ENCODE measurements at places on chromosomes 11 and 22.

GRCh38 chr22:28953976-28954880 lies 70.9 kb downstream of the ZNRF3 start:
- no peak for DNase-seq

- no peak for DNase-seq
Observed at GRCh38 chr11:66335531-66336233, 552 bp downstream of the RIN1 start.

- no peak for DNase-seq
Observed at GRCh38 chr22:32579529-32580220, 105.1 kb downstream of the FBXO7 start.

GRCh38 chr22:35604621-35605368 lies 12.3 kb downstream of the MB start:
- no peak for DNase-seq

DNA sequence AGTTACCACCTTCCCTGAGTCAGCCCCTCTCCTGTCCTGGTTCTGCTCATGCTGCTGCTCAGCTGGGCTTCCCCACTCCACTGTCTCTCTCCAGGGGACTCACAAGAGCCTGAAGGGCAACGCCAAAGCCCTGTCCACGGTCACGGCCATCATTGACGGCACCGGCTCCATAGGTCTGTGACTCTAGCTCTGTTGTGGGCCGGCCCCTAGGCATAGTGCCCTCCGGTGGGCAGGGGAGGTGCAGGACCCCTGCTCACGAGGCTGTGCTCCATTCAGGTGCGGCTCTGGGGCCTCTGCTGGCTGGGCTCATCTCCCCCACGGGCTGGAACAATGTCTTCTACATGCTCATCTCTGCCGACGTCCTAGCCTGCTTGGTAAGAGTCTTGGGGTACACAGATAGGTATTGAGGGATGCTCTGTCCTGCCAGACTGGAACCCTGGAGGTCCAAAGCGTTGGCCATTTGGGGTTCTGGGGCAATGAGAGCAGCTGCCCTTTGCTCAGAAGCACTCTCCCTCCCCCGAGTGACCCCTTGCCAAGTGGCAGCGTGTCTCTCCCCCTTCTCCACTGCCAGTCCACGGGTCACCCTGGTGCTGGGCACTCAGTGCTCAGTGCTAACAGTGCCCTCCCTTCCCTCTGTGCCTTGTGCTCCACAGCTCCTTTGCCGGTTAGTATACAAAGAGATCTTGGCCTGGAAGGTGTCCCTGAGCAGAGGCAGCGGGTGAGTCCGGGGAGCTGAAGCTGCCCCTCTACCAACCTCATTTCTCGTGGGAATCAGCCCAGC lies 22.4 kb downstream of the SLC37A2 start:
- no peak for DNase-seq

- DNase-seq: no peak
Observed at GRCh38 chr11:59553323-59553722, 42.0 kb downstream of the OR4D9 start.

DNA sequence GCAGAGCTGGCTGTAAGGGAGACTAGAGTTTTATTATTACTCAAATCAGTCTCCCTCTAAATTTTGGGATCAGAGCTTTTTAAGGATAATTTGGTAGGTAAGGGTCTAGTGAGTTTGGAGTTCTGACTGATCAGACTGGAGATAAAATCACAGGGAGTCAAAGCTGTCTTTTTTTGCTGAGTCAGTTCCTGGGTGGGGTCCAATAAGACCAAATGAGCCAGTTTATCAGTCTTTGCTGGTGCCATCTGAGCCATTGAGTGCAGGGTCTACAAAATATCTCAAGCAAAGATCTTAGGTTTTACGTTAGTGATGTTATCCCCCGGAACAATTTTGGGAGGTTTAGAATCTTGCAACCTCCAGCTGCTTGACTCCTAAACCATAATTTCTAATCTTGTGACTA lies 935.1 kb upstream of the RAG2 start:
- no peak for DNase-seq

DNA sequence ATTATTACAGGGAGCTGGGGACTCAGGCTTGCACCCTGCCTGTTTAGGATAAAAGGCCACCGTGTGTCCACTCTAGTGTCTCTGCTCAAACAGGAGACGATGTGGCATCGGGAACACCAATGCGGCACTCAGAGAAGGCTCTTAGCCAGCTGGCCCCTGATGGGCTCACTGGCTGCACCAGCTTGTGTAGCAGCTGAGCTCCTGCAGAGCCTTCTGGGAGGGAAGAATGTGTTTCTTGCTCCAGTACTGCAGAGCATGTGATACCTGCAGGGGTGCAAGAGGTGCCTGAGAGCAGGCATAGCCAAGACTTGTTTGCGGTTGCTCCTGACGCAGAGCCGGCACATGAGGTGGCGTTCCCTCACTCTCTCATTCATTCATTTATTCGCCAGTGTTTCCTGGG lies 44.4 kb upstream of the KCNQ1OT1 start:
- DNase-seq: no peak

DNA sequence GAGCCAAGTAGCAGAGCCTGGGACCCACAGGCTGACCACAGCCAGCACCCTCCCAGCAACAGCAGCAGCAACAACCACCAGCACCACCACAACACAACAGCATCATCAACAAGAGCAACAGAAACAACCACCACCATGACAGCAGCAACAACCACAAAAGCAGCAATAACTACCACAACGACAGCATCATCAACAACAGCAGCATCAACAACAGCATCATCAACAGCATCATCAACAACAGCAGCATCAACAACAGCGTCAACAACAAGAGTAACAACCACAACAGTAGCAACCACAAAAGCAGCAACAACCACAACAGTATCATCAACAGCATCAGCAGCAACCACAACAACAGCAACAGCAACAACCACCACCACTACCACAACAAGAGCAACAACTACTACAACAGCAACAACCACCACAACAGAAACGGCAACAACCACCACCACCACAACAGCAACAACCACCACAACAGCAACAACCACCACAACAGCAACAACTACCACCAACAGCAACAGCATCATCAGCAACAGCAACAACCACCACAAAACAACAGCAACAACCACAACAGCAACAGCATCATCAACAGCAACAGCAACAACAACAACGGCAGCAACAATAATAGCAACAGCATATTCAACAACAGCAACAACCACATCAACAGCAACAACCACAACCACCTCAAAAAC lies 22.1 kb upstream of the FGF3 start:
- DNase-seq: no peak

- no peak for DNase-seq
Observed at GRCh38 chr11:103681855-103682254, 354.6 kb upstream of the DDI1 start.

DNA sequence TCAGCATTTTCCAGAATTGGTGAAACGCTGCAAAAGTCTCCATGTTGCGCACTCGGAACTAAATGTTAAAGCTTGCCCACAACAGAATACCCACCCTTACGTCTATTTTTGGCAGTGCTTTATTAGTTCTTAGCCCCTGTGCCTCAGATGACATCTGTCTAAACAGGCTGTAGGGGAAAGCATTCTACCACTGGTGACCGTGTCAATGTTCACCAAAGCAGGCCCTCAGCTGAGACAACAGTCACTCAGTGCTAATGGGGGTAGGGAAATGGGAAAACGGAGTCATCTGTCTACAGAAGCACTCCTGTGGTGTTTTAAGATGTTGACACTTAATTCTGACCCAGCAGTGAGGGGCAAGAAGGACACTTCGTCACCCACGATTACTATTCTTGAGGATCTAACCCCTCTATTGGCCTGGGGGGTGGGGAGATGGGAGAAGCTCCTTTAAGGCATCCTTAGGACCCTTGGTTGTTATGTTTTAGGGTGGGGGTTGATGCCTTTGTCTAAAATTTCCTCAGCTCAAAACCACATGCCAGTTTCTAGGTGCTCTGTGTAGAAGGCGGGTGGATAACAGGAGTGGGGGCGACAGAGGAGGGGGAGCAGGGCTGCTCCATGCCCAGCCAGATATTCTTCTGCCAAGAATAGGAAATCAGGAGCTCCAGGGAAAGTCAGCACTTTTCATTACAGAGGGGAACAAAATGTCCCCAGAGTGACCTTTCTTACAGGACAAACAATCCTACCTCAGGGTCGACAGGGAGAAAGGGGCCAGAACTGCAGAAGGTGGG lies 15.6 kb upstream of the MFRP start:
- no peak for DNase-seq

DNA sequence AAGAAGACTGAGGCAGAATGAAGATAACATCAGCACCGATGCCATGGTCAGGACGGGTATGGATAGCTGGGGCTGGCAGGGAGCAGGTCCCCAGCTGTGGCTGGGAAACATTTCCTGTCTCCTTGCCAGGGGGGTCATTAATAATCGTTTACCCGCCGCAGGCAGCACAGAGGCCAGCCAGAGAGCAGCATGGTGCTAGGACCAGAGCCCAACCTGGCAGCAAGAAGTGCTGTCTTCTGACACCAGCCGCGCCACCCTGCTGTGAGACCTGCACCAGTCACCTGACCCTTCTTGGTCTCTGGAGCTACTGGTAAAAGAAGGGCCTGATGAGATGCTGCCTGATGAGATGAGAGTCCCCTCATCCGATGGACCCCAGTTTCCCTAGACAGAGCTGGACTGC lies 36.3 kb downstream of the PDE2A start:
- no peak for DNase-seq

DNA sequence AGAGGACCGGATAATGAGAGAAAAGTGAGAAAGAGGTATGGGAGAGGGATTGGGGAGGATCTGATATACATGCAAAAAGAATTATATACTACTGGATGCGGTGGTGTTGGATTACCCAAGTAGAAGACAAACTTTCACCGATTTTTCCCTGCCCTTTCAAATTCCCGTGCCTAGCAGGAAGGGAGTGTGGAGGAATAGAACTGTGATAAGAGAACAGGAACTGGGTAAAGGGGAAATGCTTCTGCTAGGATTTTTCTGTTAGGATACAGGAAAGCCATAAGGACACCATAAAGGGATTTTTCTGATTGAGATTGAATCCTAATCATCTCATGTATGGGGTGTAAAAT lies 480 bp upstream of the MTMR2 start:
- DNase-seq: no peak

DNA sequence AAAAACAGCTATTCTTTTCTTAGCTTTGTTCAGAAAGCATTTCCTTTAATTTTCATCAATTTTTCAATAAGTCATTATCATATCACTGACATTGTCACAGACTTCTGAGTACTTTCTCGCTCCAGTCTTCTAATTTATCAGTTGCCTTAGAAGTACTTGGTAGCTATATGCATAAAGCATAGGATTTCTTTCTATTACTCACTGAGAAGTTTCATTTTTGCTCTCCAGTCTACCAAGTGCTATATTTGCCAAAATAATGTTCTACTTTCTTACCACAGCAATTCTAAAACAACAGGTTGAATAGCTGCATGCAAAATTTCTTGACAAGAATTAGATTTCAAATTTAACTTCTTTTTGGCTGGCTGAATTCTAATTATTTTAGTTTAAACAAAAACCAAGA lies 116.3 kb downstream of the STK33 start:
- DNase-seq: no peak

DNA sequence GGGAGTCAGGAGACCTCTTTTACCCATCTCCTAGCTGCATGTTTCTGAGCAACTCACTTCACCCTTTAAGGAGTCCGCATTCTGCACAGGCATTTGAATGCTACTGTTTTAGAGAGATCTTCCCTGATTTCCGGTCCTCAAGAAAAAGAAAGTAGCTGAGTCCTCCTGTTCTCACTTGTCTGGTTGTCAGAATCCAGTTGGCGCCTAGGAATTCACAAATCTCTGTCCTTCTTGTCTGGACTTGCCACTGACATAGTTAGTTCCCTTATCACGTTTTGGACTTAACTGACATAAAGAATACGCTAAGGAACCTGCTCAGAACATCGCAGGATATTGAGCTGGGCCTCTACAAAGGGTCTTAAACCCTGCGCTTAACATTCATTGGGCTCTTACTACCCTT lies 61.3 kb upstream of the OR5P2 start:
- no peak for DNase-seq

DNA sequence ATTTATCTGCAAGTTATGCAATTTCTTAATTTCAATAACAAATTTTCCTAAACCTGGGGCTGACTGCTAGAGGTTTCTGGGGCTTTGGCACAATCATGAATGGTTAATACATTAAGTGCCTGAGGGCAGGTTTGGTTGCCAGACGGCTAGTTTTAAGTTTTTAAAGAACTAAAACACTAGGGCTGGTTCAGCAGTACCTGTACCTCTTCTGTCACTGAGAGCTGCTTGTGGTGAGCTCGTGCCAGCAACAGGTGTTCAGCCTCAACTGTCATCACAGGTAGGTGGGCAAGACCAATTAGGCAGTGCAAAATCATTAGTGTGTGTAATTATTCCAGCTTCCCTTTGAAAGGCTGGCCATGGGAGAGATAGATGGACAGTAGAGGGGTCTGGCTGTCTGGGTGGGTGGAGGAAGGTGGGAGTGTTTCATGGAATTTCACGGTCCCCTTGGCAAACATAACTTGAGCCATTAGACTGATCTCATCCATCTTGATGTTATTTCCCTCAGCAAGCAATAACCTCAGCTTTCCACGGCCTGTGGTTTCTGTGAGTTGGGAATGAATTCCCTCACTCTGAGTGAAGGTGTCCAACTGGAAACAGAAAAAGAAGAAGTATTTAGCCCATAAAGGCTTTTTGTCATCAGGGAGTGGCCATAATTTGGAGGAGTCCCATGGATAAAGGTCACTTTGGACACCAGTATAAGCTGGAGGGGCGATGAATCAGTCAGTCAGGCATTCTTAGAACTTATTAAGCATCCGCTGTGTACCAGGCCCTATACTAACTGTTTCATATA lies 114.8 kb downstream of the SNX19 start:
- no peak for DNase-seq

DNA sequence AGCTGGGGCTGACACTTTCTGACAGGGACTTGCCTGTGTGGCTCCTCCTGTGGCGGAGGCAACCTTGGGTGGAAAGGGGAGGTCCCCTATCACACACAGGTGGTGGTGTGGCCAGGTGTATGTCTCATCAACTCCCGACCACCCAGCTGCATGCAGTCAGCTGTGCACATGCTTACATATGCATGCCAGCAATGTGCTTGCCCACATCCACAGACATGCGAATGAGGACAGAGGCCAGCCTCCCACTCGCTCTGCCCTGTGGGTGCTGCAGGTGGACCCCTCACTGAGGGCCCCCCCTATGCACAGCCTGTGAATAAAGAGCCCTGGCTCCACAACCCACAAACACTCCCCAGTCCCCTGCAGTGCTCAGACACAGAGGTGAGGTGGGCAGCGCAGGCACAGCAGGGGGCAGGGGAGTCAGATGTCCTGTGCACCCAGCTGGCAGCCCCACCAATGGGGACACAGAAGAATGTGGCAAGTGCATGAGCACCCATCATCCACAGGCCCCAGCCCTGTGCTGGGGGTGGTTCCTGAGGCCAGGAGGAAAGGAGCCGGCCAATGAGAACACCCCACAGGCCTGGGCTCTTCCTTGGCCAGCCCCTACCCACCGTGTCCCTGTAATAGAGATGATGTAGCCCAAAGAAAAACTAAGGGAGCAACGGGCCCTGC lies 9.5 kb downstream of the GNB1L start:
- DNase-seq: no peak

- no peak for DNase-seq
Observed at GRCh38 chr11:133978794-133979193, 22.0 kb upstream of the IGSF9B start.

- no peak for DNase-seq
Observed at GRCh38 chr11:60321051-60321450, 6.0 kb upstream of the MS4A6E start.
